Fibroblast of upper back skin (primary cell): ENCODE measurements at places on chromosomes 5 and 9.
A peak's percentile ranks its signal among the peaks of the same experiment; 100 is the strongest.

DNA sequence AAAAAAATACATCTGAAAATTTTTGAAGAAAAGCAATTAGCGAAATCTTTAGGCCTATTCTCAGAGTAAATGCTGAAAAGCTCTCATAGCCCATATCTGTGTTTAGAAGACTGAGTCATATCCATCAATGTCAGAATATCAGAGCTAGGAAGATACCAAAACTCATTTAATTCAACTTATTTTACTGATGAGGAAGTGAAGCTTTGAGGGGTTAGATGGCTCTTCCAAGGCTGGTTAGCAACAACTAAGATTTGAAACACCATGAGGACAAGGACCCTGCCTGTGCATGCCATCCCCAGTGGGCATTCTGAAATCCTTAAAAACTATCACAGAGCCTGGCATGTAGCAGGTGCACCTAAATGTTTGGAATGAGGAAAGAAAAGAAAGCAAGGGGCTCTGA, 2.5 kb downstream of the FREM1 start:
- no peak for DNase-seq

DNA sequence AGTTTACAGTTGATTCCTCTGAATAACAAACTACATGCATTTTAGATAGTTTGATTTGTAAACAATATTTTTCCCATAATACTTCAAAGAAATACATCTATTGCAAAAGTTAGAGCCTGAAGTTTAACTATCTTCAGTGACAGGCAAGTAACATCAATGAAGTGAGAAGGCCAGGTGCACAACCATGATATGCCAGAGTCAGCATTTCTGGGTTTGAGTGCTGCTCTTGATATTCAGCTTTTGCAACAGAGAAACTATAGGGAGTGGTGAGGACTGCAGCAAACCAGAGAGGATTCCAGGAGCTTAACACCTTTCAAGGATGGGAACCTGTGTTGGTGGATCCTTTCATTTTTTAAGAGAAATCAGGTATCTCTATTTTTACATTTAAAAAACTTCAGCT, 79.4 kb upstream of the RASEF start:
- no peak for DNase-seq

DNA sequence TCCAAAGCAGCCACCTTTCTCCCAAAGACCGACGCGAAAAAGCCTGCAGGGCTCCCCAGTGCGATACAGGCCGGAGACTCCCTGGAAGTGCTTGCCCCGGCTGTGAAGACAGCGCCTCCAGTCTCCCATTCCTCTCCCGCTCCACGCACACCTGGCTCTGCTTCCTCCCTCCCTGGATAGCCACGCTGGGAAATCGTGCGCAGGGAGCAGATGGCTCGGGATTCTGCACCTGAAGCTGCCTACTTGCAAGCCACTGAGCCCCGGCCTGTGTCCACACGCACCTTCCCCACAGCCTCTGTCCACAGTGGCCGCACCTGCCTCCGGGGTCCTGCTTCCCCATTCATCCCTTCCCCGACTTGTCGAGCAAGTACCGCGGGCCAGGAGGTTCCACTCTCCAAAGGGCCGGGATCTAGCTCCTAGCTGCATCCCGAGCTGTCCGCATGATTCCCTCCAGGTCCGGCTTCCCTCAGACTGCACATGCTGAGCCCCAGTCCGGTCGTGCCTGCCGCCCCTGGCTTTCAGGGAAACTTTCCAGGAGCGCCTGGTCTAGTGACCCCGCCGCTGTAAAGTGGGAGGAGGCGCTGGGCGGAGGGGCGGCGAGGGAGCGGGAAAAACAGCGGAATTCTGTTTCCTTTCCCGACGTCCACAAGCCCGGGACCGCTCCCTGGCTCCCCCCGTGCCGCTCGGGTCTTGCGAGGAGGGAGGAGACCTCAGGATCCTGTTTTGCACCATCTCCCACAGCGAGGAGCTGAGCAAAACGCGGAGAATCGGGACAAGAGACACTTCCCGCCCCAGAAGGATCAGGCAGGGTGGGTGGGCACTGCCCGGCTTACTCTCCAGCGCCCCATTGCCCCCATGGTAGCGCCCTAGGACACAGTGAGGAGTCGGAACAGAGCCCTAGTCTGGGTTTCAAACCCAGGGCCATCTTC, 2.0 kb downstream of the SEMA6A start:
- no peak for DNase-seq

DNA sequence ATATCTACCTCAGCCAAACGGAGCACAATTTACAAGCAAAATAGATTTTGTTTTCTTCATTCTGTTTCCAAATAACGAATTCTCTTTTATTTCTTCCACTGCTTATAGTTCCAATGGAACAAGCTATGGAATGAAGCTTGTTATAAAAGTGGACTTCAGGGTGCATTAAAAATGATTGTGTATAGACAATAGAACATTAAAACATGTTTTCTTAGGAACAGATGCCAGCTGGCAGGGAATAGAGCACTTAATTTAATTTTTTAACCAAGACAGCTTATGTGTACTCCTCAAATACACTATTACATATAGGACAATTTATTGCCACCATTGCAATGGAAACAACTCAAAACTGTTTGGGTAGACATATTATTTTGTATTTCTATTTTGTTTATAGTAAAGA, 860.1 kb upstream of the TYRP1 start:
- no peak for DNase-seq

GRCh38 chr5:55608595-55609349, 74.0 kb upstream of the PLPP1 start:
- no peak for DNase-seq

- no peak for DNase-seq
Observed at GRCh38 chr9:112817860-112818203, 67.3 kb downstream of the SNX30 start.

GRCh38 chr9:89274838-89275237, 36.2 kb upstream of the CKS2 start:
- DNase-seq = peak; percentile 69
